ENCODE measurements at places on chromosomes 13 and 19. TPM values are rescaled to one million over a fixed set of nuclear protein-coding genes. Genes with fewer than 3 reads are reported as not detected.

AP1M2 gene
- 16.4 TPM for total RNA-seq

GRCh38 chr19:13839130-13839937 lies 37.6 kb upstream of the NANOS3 start:
- DNase-seq, result peak; percentile 83

GRCh38 chr13:84591444-84591843 lies 709.2 kb upstream of the SLITRK1 start:
- no peak for DNase-seq

DNA sequence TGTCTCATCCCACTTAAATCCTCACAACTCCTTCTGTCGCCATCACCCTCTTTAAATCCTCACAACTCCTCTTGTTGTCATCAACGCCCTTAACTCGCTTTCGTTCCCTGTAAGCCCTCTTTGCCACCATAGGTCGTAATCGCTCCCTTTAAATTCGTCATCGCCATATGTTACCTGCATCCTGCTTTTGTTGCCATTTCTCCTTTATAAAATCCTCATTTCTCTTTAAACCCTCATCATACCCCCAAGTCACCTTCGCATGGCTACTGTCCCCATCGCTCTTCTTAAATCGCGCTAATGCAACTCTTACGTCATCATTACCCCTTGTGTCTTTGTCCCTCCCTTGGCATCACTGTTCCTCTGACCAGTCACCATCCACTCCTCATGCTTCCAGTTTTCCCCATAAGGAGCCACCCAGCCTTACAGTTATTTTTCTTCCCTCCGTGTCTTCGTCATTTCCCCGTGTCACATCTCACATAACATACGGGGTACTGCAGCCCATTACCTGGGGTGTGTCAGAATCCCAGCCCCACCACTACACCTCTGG lies 539 bp downstream of the PLD3 start:
- no peak for DNase-seq

METTL21C gene
- total RNA-seq, result not detected

ZSCAN4 gene
- total RNA-seq, result not detected

DNA sequence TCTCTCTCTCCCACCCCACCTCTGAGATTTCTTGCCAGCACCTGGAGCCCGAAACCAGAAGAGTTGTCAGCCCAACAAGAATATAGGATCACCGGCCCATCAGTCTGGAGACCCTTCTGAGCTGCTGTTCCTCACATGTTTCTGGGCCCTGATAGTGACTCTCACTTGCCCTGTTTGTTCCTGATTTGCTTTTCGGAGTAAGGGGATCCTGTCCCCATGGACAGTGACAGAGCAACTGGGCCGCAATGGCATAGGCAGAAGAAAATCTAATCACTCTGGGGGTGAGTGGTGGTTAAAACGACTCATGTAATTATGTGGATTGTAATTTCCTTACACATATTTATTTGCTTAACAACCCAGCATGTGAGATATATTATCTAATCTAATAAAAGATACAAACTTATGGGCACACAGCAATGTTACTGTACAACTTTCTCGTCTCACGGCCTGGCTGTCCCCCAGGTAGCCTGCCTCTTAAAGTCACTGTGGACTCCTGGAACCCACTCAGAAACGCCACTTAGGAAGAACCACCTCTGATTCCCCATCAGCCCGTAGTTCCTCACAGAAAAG lies 663 bp upstream of the SMAD9 start:
- DNase-seq, result no peak

- DNase-seq, result no peak
These were observed 15.0 kb upstream of the SLC35E1 start for GRCh38 chr19:16586991-16587832.

SIGLEC14 gene
- not detected for total RNA-seq

BORA gene
- total RNA-seq, result 20.1 TPM

ERICH6B gene
- total RNA-seq, result not detected

DNA sequence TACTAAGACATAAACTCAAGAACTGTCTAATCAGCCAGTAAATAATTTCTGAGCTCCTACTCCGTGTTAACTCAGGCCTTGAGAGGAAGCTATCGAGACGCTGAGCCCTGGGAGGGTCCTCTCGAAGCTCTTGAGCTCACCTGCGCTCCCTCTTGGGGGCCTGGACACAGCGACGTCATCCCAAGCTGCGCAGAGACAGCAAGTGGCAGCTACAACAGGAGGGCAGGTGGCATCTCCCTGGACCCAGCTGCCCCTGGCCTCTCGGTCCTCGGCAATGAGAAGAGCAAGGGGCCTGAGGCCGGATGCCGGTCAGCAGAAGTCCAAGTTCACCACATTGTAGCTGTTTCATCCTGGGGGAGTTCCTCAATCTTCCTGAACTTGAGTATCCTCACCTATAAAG lies 30.5 kb upstream of the TUBGCP3 start:
- no peak for DNase-seq

- DNase-seq, result no peak
These were observed 23.9 kb upstream of the CXCL17 start for GRCh38 chr19:42466521-42467182.

DNA sequence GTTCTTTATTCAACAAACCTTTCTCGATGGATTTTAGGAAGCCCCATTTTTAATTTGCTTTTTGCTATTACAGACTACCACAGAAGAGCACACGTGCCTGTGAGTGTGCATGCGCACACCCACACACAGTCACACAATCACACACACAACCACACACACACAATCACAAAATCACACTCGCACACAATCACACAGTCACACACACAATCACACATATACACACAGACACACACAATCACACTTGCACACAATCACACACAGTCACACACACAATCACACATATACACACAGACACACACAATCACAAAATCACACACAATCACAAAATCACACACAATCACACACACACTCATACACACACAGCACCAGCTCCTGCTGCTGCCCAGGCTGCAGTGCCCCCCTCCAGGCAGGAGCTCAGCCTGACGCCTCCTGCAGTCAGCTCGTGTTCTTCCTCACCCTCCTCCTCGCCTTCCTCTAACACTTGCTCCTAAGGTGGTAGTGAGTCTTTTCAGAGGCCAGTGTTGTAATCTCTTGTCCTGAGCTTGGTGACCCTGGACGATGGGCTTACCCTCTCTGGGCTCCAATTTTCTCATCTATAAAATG lies 125.0 kb upstream of the SOX1 start:
- DNase-seq, result no peak

DNA sequence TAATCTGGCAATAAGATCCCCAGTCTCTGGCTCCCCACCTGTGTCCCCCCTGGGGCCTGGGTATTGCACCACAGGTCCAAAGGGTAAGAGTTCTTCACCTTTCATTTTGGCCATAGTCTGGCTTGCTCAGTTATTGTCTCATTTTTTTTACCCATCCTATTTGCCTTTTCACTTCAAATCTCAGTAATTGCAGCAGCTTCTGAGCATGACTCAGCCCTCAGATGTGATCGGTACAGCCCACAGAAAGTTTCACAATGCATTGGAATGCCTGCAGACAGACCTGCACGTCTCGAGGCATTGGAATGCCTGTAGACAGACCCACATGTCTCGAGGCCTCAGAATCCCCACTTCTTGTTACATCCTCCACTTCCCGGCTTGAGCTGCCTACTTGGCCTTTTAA lies 173.6 kb downstream of the NUFIP1 start:
- peak; percentile 34 for DNase-seq

GRCh38 chr19:5997371-5997770 lies 19.4 kb upstream of the RANBP3 start:
- DNase-seq, result peak; percentile 83

DNA sequence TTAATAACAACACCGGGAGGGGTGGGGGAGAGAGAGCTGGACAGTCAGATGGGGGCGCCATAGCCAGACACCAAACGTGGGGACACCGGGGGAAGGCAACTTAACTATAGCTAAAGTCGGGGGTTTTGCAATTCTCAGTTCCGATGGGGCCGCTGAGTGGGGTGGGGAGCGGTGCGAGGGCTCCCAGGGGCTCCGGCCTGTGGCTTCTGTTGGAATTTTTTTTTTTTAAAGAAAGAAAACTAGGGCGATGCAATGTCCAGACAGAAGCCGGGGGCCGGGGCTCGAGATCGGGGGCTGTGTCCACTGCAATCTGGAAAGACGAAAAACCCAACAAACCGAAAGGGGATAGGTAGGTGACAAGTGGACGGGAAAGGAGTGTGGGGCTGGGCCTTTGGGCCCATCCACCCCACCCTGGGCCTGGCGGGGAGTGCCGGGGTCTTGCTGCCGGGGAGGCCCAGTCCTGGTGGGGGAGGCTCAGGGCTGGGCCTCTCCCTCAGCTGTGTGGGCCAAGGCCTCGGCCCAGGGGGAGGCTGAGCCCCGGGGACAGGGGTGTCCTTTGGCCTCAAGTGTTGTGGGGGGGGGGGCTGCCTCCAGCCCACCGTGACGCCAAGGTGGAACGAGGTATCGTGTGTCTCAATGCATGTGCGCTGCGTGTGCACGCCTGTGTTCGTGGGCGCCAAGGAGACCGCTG lies 17.3 kb downstream of the PRKCSH start:
- DNase-seq, result peak; percentile 86

GRCh38 chr19:40274585-40275544 lies 10.3 kb downstream of the AKT2 start:
- DNase-seq, result peak; percentile 63

DNA sequence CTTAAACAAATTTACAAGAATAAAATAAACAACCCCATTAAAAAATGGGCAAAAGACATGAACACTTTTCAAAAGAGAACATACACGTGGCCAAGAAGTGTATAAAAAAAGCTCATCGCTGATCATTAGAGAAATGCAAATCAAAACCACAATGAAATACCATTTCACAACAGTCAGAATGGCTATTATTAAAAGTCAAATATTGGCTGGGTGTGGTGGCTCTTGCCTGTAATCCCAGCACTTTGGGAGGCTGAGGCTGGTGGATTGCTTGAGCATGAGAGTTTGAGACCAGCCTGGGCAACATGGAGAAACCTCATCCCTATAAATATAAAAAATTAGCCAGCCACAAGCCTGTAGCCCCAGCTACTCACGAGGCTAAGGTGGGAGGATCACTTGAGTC lies 89.9 kb downstream of the UBL3 start:
- DNase-seq, result no peak

GRCh38 chr13:74024856-74025255 lies 109.3 kb downstream of the KLF12 start:
- no peak for DNase-seq

- DNase-seq, result peak; percentile 86
These were observed 3.5 kb downstream of the LYPD5 start for GRCh38 chr19:43798546-43799409.

GRCh38 chr13:104898484-104898883 lies 1637.0 kb downstream of the EFNB2 start:
- no peak for DNase-seq

DNA sequence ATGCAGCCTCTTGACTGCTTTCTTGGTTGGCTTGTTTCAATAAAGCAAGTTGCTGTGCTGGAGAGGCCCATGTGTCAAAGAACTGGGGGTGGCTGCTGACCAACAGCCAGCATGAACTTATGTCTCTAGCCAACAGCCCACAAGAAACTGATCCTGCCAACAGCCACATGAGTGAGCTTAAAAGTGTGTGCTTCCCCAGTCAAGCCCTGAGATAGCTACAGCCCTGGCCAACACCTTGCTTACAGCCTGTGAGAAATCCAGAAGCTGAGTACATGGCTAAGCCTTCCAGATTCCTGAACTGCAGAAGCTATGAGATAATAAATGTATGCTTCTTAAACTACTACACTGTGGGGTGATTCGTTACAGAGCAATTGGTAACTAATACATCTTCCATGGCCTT lies 38.9 kb upstream of the IPO5 start:
- no peak for DNase-seq

GRCh38 chr19:42095814-42096230 lies 19.9 kb downstream of the ZNF574 start:
- DNase-seq, result peak; percentile 99

MUC16 gene
- total RNA-seq, result not detected

DNA sequence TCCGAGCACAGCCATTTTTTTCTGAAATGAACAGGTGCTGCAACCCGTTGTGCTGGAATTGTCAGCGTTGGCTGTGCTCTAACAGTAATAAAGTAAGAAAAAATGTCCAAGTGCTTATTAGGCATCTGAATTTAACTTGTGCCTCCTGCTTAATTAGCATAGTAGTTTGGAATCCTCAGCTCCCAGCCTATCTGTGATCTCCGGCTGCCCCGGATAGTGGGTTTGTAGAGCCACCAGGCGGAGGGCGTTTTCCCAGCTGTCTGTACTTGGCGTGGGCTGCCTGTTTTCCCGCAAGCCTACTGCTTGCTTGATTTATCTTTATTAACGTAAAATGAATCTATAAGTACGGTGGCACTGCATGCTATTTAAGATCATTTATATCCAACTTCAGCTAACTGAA lies 137.9 kb downstream of the MTUS2 start:
- DNase-seq, result no peak

NCAN gene
- total RNA-seq, result 1.7 TPM

DNA sequence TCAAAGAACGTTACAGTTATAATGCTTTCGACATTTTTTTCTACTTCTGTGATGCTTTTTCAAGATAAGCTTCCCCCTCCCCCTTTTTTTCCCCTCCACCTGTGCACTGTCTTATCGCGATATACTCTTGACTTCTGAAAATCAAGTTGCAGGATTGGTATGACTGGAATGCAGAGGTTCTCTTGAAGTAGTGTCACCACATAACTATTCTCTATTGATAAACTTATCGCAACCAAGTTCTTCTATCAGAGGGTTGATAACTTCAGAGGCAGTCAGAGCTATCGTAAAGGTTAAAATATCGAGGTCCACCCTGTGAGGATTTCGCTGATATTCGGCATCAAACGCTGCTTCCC lies 820 bp downstream of the EID2 start:
- peak; percentile 60 for DNase-seq

ZNF772 gene
- 4.3 TPM for total RNA-seq

- DNase-seq, result no peak
These were observed 7.2 kb upstream of the SLC35E1 start for GRCh38 chr19:16579381-16579780.

DOCK9 gene
- total RNA-seq, result 7.7 TPM

- DNase-seq, result no peak
These were observed 6.6 kb upstream of the CEBPG start for GRCh38 chr19:33366897-33367296.

ATXN8OS gene
- total RNA-seq, result not detected

GRCh38 chr13:103315711-103316110 lies 249.5 kb upstream of the SLC10A2 start:
- DNase-seq, result no peak

ZNF562 gene
- 21.3 TPM for total RNA-seq

DNA sequence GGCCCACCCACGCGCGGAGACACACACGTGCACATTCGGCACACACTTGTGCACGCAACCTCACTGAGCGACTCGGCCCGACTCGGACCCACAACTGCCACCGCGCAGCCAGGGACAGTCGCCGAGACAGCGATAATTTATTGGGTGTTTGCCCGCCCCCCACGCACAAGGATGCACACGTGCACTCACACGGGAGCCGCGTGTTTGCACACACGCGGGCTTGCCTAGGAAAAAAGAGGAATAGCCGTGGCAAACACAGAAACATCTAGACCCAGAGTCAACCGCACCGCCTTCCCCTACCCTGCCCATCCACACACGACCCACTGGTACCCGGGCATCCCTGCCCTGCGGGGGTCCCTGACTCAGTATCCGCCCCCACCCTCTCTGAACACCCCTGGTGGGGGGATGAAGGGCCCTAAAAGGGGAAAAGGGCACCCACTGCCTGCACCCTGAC lies 1.1 kb upstream of the SSBP4 start:
- DNase-seq, result no peak

ALKBH6 gene
- total RNA-seq, result 25.5 TPM

GRCh38 chr19:38265921-38266429 lies 1.6 kb downstream of the SPINT2 start:
- DNase-seq, result peak; percentile 16

ZGLP1 gene
- 0.85 TPM for total RNA-seq

Measured in H7 (cell line).